ENCODE measurements at places on chromosomes 4 and X. TPM values are rescaled to one million over a fixed set of nuclear protein-coding genes. Genes with fewer than 3 reads are reported as not detected.

DNA sequence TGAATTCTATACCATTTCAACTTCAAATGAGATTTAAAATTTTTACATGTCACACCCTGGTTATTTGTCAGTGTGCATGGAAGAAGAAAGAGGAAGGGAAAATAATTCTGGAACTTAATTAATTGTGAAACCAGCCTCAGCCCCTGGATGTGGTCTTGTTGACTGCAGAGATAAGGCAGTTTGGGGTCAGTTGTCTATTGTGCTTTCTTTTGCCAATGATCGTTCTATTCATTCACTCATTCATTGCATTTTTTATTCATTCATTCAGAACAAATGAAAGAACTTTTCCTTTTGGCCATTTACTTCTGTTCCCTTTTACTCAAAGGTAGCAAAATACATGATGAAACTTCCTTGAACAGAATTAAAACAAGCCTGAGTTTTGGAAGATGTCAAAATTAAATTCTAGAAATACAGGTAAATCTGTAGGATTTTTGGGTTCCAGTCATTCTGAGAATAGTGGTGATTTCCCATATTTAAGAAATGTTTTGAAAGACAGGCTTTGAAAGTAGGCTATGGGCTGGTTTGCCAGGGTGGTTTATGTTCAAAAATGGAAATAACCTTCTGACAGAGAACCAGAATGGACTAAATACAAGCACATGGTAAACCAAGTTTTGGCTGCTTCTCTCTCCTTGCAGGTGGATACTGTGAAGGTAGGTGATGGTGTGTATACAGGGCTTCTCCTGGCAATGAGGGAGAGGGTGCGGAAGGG, 35.7 kb downstream of the PARM1 start:
- no peak for DNase-seq
- no peaks in the 10 kb centered on the region for H3K36me3 ChIP-seq
- no peak overlapping the region for H3K27ac ChIP-seq
- H3K4me1 ChIP-seq: peaks cover 21% of the 10 kb centered on the region
- no peak overlapping the region for H3K4me3 ChIP-seq

DNA sequence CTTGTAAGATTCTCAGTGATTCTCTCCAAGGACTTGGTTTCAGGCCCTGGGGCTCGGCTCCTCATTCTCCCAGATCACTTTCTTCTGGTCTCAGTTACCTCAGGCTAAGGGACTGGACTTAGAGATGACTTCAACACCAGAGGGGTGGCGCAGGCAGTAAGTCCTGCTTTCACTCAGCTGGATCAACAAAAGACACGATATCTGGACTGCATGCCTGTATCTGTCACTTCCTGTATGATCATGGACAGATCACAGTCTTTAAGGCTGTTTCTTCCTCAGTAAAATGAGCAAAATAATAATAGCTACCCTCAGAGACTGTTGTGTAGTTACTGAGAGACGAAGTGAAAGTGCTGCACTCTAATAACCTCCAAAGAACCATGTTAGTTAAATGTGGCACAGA, 19.5 kb upstream of the CXCR3 start:
- H3K4me3 ChIP-seq: no peak overlapping the region
- H3K36me3 ChIP-seq: no peaks in the 10 kb centered on the region
- no peak for DNase-seq

DNA sequence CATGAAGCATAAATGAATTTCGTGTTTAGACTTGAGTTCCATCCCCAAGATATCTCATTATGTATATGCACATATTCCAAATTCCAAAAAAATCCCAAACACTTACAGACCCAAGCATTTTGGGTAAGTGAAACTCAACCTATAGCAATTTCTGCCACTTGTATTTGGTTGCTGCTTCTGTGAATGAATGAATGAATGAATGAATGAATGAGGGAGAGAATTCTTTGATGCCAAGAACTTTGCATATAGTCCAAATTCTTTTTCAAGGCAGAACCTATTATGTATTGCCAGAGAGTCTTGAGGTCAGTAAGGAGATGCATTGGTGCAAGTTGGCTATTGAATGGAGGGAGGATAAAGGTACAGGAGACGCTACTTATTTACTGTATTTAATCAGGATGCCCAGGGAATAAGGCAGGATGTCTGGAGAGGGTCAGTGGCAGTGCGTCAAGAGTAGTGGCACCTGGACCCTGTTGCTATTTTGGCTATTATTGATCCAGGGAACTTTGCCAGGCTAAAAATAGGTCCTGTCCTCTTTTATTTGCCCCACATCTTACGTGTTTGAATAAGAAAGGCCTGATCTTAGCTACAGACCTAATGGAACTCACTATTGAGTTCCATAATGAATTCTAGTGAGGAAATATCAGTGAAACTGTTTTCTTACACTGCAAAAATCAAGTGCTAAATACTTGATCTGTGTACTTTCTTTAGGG, 33.9 kb downstream of the ANAPC4 start:
- no peak for DNase-seq
- H3K4me1 ChIP-seq: no peaks in the 10 kb centered on the region
- H3K27ac ChIP-seq: no peak overlapping the region
- H3K36me3 ChIP-seq: peaks cover 100% of the 10 kb centered on the region

The CFAP299 gene
- 0.73 TPM for total RNA-seq

DNA sequence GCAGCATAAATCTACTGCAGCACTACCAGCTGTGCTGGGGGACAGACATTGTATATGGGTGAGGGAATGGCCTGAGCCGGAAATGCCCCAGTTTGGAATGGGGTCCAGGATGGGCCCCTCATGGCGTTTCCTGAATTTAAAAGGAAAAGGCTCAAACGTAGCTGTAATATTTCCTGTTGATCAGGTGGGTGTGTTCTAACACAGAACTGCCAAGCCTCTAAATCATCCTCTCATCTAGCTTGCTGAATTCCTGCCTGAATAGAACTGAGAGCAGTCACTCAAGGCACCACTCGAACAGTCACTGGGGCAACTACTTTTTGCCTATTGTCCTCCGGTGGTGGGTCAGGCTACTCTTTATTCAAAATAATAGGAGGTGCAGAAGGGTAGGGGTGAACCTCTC, 28.7 kb downstream of the ADH6 start:
- H3K36me3 ChIP-seq: no peaks in the 10 kb centered on the region
- no peak overlapping the region for H3K27ac ChIP-seq
- no peak overlapping the region for H3K4me3 ChIP-seq
- no peak for DNase-seq
- H3K27me3 ChIP-seq: no peaks in the 10 kb centered on the region

All from stomach (tissue), 19 donors.